RPMI8226 (cell line): ENCODE measurements at places on chromosomes 11 and 22.

DNA sequence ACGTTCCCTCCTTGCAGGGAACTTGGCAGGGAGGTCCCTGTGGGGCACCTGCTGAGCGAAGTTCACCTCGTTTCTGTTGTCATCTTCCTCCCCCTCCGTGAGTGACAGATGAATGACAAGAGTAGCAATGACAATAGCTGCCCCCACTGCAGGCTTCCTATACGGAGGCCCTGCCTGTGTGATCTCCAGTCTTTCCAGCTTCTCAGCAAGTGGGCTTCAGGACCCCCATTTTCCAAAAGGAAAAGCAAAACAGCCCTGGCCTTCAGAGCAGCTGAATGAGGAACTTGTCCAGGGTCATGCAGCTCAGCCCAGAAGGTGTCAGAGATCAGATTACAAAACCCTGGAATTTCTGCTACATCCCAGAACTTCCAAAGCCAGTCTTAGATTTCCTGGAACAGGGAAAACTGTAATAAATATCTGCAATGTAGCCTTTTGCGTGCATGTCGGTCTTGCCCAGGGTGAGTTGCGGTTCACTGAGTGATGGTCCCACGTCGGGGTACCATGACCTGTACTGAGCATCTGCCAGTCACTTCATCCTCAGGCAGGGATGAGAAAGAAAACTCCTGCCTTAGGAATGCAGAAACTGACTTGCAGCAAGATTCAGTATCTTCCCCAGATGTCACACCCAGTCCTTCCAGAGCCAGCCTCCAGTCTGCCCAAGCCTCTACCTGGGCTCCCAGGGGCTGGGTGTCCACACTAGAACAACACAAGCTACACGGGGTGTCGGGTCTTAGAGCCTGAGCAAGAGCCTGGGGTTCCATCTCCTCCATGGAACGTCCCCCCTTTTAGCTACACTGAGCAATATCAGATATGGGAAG, 1457.0 kb downstream of the BRD1 start:
- DNase-seq: no peak

DNA sequence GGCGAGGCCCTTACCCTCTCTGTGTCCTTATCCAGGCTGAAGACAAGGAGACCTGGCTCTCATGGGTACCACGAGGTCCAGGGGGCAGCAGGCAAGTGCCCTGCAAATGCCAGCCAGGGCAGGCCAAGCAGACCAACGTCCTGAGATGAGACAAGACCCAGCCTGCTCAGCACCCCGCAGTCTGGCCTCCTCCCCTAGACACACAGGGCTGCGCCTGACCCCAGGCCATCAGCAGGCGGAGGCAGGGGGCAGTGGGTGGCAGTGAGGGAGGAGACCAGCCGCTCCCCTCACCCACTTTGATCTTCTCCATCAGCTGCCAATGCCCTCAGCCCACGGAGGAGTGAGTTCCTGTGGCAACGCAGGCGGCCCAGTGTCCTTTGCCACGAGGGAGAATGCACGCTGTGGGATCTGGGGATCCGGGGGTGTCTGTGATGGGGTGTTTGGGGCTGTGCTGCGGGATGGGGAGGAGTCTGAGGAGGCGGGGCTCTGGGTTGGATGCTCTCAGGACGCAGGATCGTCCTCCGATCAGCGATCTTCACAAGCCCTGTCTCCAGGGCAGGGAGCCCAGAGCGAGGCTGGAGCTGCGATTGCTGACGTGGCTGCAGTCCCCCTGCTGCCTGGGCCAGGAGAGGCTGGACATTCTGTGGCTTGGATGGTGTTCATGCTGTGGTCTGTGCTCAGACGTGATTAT, 30.5 kb upstream of the PPARA start:
- no peak for DNase-seq

GRCh38 chr11:2798951-2799761, 86.4 kb downstream of the CDKN1C start:
- DNase-seq: no peak

GRCh38 chr11:19059833-19060232, 684 bp downstream of the MRGPRX2 start:
- DNase-seq: no peak

DNA sequence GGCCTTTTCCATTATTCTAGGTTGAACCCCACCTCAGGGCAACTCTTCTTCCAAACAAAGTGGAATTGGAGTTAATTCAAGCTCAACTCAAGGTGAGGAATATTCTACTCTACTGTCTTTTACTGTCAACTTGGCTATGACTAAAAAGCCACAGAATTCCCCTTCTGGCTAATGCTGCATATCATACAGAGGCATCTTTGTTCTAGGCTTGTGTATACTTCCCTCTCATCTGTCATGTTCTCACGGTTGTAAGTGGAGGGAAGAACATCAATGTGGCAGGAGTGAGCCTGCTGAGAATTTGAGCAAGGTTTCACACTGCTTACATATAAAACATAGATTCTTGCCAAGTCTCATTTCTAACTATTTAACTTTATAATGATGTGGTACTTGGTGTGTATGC, 921.4 kb upstream of the CNTN5 start:
- no peak for DNase-seq

DNA sequence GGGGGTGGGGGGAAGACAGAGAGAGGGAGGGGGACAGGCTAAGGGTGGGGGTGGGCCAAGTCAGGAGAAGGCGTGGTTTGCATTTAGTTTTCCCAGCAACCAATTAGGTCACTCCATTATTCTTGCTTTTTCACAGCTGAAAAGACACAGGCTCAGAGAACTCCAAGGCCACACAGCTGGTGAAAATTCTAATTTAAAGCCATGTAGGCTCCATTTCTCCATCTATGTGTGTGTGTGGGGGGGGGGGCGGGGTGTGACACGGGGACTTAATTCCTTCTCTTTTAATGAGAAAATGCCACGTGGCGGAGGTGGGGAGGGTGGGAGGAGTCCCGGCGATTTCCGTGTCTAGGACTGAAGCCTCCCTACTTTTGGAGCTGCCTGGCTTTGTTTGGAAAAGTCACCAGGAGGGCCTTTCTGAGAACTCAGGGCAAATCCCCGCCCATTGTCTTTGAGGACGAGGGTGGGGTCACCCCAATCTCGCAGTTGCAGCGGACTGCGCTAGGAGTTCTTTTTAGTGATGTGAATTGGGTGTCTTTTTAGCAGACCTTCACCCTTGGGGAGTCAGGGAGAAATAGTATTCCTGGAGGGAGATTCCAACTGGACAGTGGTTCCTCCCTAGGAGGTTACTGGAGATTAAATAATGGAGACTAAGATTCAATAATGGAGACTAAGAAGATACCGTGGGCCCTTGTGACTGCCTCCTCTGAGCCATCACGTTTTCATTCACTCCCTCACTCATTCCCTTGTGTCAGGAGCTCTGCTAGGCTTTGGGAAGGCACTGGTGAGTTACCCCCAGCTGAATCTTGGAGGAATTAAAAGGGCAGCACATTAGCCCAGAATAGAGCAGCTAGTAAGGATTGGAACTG, 36.4 kb upstream of the PTPRJ start:
- no peak for DNase-seq

DNA sequence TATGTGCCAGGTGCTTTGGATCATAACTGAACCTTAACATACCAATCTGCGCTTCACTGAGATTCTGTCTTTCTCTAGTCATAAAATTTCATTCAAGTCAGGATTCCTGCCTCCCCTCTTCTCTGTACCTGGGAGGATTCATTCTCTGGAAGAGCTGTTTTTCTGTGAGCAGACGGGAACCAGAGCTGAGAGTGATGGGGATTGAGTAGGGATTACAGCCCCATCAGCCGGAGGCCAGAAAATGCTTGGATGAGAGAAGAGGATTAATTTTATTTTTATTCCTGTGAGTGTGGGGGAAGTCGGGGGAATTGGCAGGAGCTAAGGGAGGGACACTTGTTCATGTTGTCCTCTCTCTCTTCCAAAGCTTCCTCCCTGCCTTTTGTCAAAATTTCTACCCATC, 4.7 kb downstream of the STX3 start:
- DNase-seq: no peak

GRCh38 chr22:23256986-23257888, 76.9 kb downstream of the BCR start:
- no peak for DNase-seq

DNA sequence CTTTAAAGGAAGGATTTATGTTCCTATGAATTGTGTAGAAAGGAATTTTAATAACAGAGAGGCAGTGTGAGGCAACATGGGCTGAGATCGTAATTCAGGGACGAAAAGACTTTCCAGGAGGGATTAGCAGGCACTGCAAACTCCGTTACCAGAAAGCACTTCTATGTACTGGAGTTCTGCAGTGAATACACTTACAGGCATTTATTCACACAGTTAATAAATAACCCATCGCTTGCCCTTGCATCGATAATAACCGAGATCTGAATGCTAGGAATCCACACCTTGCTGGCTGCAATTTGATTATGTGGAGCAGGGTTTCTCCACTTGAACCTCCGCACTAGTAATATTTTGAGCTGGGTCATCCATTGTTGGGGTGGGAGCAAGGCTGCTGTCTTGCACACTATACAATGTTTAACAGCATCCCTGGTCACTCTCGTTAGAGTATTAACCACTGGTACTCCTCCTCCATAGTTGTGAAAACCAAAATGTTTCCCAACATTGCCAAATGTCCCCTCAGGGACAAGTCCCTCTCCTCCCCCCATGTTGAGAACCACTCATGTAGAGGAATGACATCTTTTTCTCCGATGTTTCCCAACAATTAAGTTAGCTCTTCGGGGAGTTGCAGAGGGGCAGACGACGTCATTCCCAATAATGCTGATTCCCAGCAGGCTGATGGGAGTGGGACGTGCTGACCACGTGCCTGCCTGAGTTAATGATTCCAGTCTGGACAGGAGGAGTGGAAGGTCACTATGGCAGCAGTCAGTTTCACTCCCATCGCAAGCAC, 99.5 kb downstream of the SNX19 start:
- DNase-seq: no peak

GRCh38 chr11:10407055-10407454, 48.0 kb upstream of the AMPD3 start:
- DNase-seq: no peak

- no peak for DNase-seq
Observed at GRCh38 chr11:12258451-12258850, 118.9 kb upstream of the PARVA start.

GRCh38 chr11:37320921-37321320, 722.9 kb upstream of the RAG2 start:
- DNase-seq: no peak

GRCh38 chr22:41028841-41029240, 63.6 kb upstream of the EP300 start:
- DNase-seq: no peak

DNA sequence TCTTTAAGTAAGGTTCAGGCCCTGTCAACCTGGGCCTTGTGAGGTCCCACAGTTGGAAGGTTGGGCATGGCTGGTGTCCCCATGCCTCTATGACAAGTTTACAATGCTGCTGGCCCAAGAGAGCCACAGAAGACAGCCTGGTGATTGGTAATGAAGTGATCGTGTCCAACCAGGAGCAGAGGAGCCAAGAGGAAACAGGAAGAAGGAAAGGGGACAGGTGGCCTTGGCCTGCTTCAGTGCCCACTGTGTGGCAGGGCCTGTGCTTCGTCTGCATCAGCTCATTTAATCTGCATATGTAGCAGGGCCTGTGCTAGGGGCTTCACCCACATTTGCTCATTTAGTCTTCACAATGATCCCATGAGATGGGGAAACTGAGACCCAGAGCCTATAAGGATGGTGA, 42.1 kb upstream of the CSNK2A3 start:
- no peak for DNase-seq

GRCh38 chr11:30916764-30917163, 330.6 kb upstream of the MPPED2 start:
- no peak for DNase-seq

- no peak for DNase-seq
Observed at GRCh38 chr11:121688860-121689614, 236.3 kb upstream of the SORL1-AS1 start.

DNA sequence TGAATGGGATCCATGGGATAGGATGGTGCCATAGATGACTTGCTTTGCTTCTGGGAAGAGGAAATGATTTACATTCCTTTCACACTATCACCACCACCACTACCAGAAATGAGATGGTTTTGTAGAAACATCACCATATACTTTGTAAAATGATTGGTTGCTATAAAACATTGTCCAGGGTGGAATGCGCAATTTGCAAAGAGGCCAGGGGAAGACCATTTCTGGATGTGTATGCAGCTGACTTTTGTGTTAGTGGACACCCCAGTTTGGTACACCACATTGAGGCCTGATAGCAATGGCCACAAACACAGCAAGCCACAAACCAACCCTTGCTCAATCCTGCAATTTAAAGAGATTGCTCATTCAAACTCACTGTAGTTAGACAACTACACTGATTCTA, 56.7 kb upstream of the RCN1 start:
- no peak for DNase-seq

DNA sequence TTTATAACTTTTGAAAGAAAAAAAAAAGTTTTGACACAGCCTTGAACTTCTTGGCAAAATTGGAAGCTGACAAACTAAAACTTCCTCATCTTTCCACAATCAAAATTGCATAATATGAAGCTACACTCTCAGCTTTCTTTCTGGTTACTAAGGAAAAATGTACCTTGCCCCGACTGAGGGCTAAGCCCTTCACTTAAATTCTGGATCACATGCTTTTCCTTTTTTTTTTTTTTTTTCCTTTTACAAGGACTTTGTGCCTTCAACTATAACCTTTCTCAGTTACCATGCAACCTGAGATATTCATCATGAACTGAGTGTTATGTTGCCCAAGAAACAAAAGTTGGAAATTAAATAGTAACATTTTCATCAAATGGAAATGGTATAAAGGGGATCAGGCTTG, 188.5 kb upstream of the CARD18 start:
- DNase-seq: no peak

DNA sequence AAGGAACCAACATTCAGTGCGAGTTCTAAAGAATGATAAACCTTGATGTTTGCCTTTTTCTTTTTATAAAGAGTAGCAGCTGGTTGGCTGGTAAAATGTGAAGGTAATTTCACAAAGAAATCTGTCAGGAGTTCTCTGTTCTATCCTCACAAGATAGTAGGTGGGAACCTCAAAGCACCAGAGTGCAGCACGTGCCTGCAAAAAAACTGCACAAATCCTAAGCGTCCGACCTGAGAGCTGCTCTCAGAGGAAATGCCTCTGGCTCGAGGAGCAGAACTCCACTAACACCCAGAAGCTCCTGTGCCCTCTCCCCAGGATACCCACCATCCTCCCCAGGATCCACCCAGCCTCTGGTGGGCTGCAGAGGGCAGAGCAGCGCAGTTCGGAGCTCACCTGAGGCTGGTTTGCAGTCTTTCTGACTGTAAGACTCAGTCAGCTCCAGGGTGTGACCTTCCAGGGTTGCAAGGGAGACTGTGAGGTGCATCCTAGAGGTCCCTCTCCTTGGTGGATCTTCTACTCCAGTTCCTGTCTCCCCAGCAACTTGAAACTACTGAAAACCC, 23.5 kb downstream of the PRDM10 start:
- no peak for DNase-seq
